CD4-positive, alpha-beta T cell treated with Interleukin-21 for 1 hour (primary cell): ENCODE measurements at places on chromosomes 12 and 14.

DNA sequence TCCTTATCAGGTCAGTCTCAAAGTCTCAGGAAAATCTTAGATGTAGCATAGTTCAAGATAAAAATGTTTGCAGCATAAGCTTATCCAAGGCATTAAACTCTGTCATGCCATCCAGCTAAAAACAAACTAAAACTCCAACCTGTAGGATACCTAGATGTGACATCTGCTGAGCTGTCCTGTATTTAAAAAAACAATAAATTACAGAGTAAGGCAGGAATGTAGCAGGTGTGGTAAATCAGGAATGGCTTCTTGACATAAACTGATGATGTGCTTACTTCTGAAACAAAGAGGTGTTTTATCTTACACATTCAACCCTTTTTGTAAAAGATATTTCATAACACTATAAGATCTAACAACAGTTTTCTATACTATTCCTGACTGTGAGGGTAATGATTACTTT lies 30.6 kb upstream of the DLGAP5 start:
- no peak for DNase-seq

- DNase-seq = no peak
These were observed 19.0 kb upstream of the KRAS start for GRCh38 chr12:25269701-25270100.

DNA sequence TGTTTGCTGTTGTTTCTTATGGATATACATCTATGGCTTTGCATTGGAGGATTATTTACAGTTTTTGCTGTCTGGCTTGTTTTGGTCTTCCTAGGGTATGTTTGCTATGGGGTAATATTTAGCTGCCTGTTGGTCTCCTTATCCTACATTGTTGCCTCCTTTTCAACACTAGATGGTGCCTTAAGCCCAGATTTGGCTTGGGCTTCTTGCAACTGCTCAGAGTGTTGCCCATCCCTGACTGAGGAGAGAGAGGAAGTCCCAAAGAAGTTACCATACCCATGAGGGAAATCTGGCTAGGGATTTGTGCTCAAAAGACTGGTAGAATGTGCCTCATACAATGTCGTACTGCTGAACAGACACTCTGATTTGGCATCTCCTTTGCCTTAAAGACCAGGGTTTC lies 94.6 kb upstream of the MUCL1 start:
- DNase-seq = peak; percentile 33

DNA sequence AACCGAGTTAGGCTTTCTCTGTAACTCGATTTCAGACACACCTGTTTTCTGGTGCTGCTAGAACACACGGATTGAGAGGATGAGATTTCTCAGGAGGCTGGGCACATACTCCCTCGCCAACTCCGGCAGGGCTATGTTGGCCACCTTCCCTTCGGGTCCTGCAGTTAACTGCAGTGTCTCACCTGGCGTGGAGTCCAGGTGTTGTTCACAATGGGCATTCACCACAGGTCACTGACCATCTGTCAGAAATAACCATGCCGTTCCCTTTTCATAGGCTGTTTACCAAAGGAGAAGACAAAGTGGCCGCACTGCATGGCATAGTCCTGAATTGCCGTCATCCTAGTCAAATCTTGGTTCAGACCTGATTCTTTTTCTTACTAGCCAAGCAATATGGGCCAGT lies 5.5 kb upstream of the KCNH3 start:
- no peak for DNase-seq

DNA sequence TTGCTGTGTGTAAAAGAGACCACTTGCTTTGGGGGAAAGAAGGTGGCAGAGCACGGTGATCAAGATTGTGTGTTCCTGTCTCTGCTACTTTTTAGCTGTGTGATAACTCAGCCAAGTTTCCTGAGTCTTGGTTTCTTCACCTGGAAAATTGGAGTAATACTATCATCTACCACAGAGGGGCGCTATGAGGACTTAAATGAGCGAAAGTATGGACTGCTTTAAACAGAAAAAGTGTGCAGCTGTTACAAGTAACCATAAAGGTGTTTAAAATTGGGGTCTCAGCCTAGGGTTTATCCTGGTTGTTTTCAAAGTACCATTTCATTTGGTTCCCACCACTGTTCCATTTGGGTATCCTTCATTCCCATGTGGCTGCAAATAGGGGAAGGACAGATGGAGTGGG lies 65.9 kb upstream of the WSCD2 start:
- DNase-seq = no peak
